Testis (tissue), 5 donors: ENCODE measurements at places on chromosomes 2 and 18. TPM values are rescaled to one million over a fixed set of nuclear protein-coding genes. Genes with fewer than 3 reads are reported as not detected.

The DIPK1C gene
- 9.3 TPM for polyA plus RNA-seq

The TCF23 gene
- 6.6 TPM for polyA plus RNA-seq

The INPP1 gene
- 105 TPM for polyA plus RNA-seq

The UGT1A5 gene
- not detected for polyA plus RNA-seq

The LYG2 gene
- polyA plus RNA-seq, result not detected

The DQX1 gene
- polyA plus RNA-seq, result 0.86 TPM

The CCDC121 gene
- 40.5 TPM for polyA plus RNA-seq

The DCDC2C gene
- 9.9 TPM for polyA plus RNA-seq

The INHA gene
- 265 TPM for polyA plus RNA-seq

The UGT1A7 gene
- polyA plus RNA-seq, result not detected

The RAPGEF4 gene
- 14.3 TPM for polyA plus RNA-seq

The SCN9A gene
- 7.3 TPM for polyA plus RNA-seq

The TMEM185B gene
- polyA plus RNA-seq, result 41.2 TPM

The MGAT4A gene
- 12.1 TPM for polyA plus RNA-seq

The ME2 gene
- 49.2 TPM for polyA plus RNA-seq

The CPO gene
- polyA plus RNA-seq, result 0.90 TPM
